NCI-H1930 (cell line): ENCODE measurements at places on chromosomes 1 and 21.

DNA sequence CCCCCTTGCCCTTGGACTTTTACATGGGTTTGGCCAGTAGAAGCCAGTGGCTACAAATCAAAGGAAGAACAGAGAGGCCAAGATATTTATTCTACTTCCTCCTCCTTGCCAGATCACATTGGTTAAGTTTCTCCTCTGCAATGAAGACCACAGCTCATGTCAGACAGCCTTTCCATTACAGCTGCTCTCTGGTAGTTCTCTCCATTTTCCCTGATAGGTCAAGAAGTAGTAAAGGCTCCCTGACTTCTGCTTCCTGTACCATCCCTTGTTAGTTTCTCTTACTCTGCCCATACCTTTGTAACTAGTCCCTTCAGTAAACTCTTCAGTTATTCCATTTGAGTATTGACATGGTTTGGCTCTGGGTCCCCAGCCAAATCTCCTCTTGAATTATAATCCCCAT is 27.8 kb downstream of the NME7 start:
- no peak for DNase-seq

DNA sequence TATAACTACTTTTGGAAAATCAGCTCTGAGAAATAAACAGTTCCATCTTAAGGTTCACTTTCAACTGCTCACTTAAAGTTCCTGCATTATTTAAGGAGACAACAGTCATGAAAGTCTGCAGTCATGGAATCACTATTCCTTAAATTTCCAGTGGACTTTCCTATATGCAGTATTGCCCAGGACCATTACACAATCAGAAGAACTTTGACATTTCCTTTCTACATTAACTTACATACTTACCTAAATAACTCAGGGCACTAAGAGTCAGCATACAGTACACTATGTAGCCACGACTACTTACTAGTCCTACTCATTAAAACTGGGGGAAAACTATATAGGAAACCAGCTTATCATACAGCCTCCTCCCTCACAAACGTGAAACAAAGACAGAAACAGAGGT is 220.1 kb downstream of the SLC45A1 start:
- no peak for DNase-seq

DNA sequence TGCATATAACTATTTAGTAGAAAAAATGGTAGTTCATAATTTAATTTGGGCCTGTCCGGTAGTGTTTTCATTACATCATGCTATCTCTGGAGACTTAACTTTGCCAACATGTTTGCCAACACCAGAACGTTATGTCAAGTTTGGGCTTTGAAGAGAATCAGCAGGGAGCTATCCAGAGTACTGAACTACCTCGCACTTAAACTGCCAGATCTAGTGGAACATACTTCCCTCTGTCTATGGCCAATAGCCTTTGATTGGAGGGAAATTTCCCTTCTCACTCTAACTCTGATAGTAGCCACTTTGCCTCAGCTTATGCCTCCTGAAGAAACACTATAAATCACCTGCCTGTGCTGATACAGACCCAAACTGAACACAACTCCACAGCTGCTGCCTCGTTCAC is 10.0 kb downstream of the LRRC53 start:
- no peak for DNase-seq

DNA sequence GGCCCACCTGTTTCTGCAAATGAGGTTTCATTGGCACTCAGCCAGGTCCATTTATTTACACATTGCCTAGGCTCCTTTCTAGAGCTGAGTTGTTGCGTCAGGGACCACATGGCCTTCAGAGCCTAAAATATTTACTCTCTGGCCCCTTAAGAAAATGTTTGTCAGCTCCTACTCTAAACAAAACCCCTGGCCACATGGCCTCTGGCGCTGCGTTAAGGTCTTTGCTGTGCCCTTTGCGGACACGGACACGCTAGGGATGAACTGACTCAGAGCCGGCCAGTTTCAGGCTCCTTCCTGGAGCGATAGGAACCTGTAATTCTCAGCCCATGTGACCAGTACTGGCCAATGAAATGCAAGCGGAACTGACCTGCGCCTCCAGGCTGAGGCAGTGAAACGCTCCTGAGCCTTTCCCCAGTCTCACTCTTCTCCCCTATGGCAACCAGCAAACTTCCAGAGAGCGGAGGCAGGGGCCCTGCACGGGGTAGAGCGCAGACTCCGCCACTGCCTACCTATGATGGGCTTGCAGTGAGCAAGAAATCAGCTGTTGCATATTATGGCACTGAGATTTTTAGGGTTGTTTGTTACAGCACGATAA is 160.3 kb downstream of the ETS2 start:
- DNase-seq = peak; percentile 34

DNA sequence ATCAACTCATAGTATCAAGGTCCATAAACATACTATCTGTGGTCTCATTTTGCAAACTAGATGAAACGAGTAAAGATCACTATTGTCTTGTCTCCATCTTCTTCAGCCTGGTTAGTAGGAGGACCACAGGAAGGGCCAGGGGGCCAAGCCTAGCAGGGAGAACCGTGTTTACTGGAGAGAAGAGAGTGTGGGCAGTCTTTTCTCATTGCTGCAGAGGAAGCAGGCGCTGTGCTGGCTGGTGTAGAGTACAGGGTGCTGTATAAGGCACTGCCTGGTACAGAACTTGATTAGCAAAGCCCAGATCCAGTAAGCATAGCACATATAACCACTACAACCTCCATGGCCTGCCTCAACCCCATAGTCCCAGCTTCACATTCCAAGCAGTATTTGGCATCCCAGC is 10.0 kb upstream of the B4GALT3 start:
- DNase-seq = no peak

- DNase-seq = no peak
Measured at GRCh38 chr1:58884706-58885661, 101.1 kb upstream of the JUN start.

GRCh38 chr1:242524571-242525359 is at the start of gene PLD5:
TSS of gene PLD5 (minus strand) at chr1:242524697.
- peak; percentile 15 for DNase-seq

- no peak for DNase-seq
Measured at GRCh38 chr1:5708346-5709245, 283.6 kb downstream of the NPHP4 start.

DNA sequence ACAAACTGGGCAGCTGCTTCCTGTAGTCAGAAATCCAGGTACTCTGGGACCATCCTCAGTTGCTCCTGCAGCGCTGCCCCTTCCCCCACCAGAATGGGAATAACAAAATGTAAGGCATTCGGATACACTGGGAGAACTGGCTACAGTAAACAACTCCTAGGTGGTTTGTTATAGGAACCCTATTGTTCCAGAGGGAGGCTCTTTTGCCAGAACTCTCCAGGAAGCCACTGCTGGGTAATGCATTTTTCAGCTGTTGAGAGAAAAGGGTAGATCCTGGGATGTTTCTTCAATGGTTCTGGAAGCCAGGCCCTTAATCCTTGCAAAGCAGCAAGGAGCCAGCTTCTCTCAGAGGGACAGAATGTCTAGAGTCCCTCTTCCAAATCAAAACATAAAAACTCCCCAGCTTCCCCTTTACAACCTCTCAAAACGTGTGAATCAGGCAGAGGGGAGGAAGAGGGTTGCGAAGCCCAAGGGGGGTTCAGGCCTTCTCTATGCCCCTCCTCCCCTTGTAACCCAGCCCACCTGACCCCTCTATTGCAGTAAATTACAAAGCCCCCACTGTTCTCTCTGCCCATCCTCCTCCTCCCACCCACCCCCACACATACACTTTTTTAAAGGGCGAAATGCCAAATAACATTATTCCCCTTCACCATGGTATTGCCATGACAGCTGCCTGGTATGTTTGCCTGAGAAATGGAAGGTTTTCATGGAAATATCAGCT is 29.1 kb downstream of the PLPP3 start:
- no peak for DNase-seq

GRCh38 chr1:62599044-62599443 is 1.7 kb downstream of the ANGPTL3 start:
- no peak for DNase-seq

DNA sequence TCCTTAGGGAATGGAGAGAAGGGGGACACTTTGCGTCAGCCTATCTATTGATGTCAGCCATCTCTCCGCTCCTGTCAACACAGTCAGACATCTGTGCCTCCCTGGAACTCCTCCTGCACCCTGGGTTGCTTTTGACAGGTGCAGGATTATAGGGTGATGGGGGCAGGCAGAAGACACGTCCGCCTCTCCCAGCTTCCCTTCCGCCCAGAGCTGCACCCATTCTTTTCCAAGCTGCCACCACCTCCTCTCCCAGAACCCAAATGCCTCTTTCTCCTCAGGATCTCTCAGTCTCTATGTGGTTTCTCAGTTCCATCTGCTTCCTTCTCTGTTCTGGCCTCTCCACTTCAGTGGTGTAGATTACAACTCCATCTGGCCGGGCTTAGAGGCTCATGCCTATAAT is 17.1 kb upstream of the KIF1B start:
- no peak for DNase-seq

- DNase-seq = no peak
Measured at GRCh38 chr1:234941321-234942011, 187.2 kb downstream of the TOMM20 start.

GRCh38 chr1:25486602-25487001 is 55.9 kb downstream of the MACO1 start:
- DNase-seq = no peak

DNA sequence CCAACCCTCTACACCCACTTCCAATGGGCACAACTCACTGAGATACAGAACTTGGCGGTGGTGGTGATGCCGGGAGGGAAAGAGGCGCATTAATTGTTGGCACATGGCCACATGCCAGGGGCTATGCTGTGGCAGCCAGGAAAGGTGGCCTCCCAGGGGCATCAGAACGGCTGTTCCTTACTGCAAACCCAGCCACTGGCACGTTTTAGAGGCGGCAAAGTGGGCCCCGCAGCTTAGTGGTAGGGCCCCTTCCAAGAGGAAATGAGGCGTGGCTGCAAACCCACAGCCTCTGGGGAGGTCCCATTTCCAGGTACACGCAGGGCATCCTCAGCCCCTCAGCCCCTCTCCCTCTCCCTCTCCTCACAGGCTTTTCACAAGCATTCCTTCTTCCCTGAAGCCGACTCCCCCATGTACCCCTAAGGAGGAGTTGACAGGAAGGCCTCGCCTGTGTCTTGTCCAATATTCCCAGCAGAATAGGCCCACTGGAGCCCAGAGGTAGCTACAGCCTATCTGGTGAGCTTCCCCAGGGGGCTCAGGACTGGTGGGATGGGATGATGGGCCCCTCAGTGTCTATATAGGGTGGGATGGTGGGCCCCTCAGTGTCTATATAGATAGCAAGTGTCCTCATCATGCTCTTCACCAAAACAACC is 166.2 kb downstream of the CLIC6 start:
- no peak for DNase-seq

DNA sequence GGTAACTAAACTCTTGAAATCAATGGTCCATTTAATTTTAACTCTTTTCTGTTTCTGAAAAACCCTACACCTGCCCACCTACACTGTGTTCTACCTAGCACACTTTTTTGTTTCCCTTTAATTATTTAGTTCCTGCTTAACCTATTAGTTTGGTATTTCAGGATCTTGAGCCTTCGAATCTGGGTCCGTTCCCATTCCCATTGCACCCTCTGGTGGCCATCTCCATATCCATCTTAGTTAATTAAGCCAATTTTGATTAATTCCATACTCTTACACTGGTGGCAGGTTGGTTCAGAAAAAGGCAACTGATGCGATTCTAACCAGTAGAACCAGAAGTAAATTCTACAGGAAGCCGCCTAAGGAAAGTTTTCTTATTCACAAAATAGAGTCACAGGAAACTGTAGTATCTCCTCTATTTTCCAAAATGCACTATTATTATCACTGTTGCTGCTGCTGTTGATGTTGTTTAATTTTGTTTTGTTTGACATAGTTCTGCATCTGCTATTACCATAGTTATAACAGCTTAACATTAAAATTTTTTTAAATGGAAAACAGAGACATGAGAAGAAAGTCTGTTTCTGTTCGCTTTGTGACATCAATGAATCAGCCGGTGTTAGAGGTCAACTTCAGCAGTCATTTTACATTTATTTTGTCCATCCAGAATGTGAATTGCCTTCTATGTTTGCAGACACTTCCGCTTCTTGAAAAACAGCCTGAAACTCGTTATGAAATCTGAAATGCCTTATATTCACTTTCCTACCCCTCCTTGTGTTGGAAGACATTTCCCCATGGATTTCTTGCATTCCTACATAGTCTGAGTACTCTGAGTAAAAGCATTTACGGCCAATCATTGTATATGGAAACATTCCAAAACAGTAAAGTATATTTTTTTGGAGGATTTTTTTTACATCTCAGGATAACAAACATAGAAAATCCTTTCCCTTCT is 115.5 kb upstream of the NCAM2 start:
- DNase-seq = no peak

GRCh38 chr1:165435801-165436200 is 9.1 kb downstream of the RXRG start:
- DNase-seq = no peak

- DNase-seq = no peak
Measured at GRCh38 chr1:65069011-65069565, 78.9 kb upstream of the AK4 start.

DNA sequence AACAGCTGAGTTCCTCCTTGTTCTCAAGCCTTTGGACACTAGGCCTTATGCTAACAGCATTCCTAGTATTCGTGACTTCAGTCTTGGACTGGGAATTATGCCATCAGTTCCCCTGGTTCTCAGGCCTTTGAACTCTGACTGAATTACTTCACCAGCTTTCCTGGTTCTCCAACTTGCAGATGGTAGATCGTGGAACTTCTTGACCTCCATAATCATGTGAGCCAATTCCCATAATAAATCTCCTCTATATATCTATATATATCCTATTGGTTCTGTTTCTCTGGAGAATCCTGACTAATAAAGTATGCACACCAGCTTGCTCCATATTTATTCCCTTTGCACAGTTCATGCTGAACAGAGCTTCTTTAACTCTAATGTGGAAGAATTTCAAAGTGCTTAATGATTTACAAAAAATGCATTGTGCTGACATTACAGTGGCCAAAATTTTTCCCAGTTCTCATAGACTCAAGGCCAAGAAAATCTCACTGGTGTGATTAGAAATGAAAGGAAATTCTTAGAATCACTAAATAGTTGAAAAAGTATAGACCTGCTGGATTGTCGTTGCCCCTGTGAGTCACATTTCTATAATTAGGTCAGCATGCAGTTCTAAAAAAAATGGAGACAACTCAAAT is 462.9 kb upstream of the ADAMTS5 start:
- no peak for DNase-seq

DNA sequence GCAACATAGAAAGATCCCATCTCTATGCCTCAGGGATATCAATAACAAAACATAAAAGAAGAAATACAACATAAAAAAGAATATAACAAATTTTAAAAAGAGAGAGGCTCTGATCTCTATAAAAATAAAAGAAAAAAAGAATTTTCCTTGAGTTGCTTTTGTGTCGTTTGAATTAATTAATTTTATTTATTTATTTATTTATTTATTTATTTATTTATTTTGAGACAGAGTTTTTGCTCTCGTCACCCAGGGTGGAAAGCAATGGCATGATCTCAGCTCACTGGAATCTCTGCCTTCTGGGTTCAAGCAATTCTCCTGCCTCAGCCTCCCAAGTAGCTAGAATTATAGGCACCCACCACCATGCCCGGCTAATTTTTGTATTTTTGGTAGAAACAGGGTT is 8.5 kb downstream of the F11R start:
- no peak for DNase-seq

GRCh38 chr1:39827201-39827600 is 38.5 kb upstream of the BMP8B start:
- DNase-seq = no peak

GRCh38 chr21:35510957-35511695 is 462.0 kb upstream of the RUNX1 start:
- no peak for DNase-seq
